GM12891 (cell line): ENCODE measurements at places on chromosomes 4 and X.

GRCh38 chr4:73309211-73309610 is 50.6 kb upstream of the ANKRD17 start:
- DNase-seq = no peak

DNA sequence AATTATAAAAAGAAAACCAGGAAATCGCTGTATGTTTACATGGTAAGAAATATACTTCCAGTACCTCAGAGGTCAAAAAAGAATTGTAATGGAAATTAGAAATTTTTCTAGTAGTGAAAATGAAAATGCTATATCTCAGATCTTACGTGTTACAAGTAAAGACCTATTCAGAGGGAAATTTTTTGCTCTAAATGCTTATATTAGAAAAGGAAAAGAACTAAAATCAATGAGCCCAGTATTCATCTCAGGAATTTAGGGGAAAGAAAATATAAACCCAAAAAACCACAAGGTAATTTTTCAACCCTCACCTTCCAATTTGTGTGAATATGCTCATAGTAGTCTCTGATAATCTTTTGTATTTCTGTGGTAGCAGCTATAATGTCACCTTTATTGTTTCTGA is 145.6 kb downstream of the RAP1GDS1 start:
- no peak for DNase-seq

DNA sequence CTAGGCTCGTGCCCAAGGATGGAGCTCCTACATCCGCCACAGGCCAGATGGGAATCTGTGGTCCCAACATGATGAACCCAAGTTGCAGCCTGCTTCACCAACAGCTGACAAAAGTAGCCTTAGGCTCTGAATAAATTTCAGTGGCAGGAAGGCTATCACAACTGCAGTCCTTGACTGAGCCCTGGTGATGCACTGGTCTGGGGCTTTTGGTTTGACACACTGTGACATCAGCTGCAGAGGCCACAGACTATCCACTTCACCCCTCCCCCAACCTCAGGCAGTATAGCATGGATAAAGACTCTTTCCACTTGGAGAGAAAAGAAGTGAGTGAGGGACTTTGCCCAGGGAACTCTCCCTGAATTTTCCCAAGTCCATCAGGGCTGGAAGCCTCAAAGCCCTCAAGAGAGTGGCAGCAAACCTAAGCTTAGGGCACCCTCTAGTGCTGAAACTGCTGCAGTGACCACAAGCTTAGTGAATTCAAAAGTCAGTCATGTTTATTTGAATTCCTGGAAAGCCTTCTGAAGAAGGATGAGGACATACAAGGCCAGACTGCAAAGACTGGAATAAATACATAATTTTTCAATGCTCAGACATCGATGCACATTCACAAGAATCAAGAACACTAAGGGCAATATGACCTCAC is 135.0 kb upstream of the TENT5D start:
- no peak for DNase-seq

DNA sequence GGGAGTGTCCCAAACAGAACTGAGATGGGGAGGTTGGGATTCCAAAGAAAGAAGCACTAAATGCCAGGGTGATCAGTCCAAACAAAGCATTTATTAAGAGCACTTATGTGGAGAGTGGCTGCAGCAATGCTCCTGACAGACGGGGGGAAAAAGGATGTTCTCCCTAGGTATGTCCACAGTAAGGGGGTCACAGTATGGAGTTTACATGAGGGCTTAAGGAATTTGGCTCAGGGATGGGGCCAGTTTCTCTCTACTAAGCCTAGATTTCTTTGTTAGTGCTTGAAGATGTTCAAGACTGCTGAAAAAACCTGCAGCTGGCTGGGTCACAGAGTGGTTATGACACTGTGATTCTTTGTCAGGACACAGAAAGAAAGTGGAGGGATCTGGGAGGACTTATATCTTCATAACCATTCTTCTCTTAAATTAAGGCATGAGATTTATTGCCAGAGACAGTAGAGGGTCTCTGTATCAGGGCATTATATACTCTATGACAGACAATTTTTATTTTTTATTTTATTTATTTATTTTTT is 1468.0 kb downstream of the C4orf33 start:
- DNase-seq = no peak

DNA sequence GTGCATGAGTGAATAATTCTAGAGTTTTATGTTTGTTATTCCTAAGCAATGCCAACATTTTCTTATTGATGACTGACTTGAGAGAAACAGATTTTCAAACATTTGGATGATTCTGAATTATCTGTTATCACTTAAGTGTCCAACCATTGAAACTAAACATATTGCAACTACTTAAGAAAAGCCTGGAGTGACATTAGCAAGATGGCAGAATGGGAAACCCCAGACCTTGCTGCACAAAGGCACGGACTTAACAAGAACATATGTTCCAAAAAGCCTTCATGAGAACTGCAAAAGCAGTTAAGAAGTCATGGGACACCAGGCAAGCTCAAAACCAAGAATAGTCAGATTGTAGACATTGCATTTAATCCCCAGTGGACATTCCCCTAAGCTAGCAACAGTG is 215.1 kb downstream of the DCHS2 start:
- DNase-seq = no peak

- no peak for DNase-seq
Measured at GRCh38 chr4:94642561-94642866, 115.2 kb upstream of the BMPR1B start.

GRCh38 chr4:102541697-102542096 is 40.5 kb downstream of the NFKB1 start:
- DNase-seq = no peak

GRCh38 chrX:130130990-130131389 is 20.7 kb upstream of the ELF4 start:
- DNase-seq = no peak
